ENCODE measurements at places on chromosomes 1 and 21.

DNA sequence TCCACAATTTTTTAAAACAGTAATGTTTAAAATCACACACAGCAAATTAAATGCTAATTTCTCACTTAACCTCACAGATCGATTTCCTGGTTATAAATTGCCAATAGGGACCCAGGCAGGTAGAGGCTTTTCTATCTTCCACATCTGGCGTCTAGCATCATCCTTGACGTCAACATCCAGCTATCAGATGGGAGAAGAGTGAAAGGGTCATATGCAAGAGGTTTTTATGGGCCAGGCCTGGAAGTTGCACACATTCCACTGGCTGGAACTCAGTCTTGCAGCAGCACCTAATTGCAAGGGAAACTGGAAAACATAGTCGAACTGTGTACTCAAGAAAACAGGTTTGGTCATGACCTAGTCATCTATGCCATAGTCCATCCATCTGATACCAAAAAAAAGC lies 6.0 kb upstream of the EEIG2 start:
- DNase-seq = no peak

- DNase-seq = no peak
Observed at GRCh38 chr1:85554630-85555327, 25.8 kb upstream of the CCN1 start.

- DNase-seq = peak; percentile 49
Observed at GRCh38 chr1:6358144-6358624, 35.4 kb downstream of the ACOT7 start.

DNA sequence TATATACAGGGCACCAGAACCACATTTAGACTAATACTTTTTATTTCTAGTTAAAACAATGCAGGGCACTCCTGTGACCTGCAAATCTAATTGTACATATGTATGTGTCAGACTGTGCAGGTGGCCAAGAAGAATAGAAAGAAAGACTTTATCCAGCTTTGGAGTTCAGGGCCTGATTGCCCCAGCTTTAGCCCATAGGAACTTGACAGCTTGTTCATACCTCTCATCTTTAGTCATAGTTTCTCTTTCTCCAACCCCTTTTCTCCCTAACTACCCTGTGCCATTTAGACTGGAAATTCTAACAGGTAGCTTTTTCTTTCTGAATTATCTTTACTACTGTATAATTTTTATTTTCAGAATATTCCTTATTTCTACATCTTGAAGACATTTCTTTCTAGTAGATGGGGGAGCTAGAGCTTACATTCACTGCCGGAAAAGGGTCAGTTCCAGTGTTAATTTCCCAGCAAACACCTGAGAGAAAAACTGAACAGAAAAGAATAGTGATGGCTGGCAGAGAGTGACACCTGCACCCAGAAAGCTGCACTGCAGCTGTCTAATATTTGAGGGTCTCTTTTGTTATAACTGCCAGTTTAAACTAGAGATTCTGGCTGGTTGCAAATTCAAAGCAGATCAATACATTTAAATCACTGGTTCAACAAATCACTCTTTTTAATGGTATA lies 8.4 kb downstream of the YBX1 start:
- DNase-seq = no peak

DNA sequence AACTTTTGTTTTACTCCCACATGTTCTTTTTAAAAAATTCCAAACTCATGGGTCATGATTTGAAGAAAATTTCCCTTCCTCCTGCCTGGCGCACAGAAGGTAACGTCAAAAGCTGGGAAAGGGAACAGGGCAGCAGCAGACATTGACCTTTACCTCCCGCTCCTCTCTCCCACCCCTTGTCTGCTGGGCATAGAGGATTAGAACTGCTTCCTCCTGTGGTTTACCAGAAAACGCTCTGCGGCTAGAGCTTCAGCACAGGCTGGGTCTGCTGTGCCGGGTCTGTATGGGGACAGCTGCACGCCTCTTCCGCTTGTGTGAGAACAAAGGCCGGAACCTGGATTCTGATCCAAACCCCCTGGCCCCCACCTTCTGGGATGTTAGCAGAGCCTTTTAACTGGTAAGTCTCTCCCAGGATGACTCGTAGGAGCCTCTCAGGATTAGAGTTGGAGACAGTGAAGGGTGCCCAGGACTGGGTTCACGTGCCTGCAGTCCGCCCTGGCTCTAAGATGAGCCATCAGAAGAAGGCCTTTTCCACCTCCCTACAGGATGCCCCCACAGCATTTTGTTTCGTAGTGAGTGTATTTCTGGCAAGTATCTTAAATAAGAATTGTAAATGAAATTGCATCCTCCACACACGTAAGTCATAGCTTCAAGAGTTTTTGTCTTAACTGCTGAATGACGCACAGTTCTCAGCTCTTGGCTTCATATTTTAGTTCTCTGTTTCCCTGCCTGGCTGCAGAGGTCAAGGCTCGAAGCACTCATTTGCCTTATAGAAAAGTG lies 5.2 kb downstream of the H6PD start:
- peak; percentile 68 for DNase-seq

DNA sequence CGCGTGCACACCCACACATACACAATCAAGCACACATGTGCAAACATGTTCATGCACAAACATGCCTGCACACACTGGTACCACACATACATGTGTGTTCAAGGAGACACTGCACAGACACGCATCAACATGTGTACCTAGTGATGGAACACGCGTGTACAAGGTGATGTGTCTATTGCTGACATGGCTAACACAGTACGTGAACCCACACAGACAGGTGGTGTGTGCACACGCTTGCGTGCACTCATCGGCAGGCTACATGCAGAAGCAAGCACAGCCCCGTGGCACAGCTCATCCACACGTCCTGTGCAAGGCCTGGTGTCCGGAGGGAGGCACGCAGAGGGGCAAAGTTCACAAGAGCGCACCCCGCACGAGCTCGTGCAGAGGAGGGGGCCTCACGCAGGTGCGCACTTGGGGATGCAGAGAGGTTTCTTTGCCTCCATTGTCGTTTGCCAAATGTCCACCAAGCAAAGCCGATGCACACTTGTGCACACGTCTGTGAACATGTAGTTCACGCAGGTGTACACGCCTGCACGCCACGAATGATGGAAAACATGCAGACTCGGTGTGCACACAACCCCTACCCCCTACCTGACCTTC lies 969 bp downstream of the ACAP3 start:
- no peak for DNase-seq

DNA sequence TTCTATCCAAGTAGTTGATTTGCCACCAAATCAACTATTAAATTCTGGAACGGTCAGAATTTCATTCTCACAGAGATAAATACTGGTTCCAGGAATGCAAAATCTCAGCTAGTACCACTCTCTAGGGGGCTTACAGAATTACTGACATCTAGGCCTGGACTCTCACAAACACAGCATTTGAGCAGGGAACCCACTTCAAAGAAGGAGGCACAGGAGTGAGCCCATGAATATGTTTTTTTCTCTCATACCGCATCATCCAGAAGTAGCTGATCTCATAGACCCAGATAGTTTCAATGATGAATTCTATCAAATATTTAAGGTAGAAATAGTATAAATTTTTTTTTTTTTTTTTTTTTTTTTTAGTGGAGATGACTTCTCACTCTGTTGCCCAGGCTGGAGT lies 32.1 kb downstream of the S1PR1 start:
- no peak for DNase-seq

Data from activated T-cell treated with anti-CD3 and anti-CD28 coated beads, Interleukin-2, amount 50 U/mL, for 48 hours (primary cell).